ENCODE measurements at places on chromosomes 13 and 19.

DNA sequence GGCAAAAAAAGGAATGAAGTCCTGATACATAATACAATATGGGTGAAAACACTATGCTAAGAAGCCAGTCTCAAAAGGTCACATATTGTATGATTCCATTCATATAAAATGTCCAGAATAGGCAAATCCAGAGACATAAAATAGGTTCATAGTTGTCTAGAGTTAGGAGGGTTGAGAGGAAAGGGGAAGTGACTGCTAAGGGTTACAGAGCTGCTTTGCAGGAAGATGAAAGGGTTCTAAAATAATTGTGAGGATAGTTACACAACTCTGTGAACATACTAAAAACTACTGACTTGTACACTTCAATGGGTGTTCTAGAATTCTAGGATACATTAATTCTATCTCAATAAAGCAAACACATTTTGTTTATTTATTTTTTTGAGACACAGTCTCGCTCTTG lies 25.7 kb downstream of the CAB39L start:
- DNase-seq: no peak

DNA sequence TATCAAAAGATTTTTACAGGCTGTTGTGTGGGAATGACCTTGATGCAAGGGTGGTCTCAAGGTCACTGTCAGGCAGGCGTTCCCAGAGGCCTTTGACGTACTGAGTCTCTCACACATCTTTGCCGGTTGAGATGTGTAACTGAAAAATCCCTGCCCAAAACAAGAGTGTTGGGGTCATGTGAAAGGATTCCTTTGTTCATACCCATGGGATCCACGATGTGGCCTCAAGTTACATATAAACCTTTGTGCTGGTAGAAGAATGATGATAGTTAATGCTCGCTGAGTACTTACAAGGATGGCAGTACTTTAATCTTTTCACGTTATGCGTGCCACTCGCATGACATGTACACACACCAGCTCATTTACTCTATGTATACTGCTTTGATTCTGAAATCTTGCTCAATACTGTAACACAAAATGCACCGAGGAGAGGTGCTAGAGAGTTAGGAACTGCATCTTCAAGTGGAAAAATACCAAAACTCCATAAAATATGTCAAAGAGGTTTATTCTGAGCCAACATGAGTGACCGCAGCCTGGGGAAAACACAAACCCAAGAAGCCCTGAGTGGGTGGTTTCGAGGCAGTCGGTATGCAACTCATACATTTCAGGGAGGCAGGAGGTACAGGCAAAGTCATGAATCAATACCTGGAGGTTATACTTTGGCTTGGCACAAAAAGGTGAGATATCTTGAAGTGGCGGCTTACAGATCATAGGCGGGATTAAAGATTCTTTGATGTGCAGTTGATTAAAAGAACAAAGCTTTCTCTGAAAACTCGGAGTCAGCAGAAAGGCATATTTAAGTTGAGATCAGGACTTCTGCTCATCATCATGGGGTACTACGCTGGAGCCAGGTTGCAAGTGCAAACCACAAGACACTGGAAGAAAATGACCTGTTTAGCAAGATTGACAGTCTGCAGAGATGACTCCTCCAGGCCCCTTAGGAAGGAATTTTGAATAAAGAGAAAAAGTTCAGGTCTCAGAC lies 87.4 kb upstream of the ARHGEF7 start:
- no peak for DNase-seq

DNA sequence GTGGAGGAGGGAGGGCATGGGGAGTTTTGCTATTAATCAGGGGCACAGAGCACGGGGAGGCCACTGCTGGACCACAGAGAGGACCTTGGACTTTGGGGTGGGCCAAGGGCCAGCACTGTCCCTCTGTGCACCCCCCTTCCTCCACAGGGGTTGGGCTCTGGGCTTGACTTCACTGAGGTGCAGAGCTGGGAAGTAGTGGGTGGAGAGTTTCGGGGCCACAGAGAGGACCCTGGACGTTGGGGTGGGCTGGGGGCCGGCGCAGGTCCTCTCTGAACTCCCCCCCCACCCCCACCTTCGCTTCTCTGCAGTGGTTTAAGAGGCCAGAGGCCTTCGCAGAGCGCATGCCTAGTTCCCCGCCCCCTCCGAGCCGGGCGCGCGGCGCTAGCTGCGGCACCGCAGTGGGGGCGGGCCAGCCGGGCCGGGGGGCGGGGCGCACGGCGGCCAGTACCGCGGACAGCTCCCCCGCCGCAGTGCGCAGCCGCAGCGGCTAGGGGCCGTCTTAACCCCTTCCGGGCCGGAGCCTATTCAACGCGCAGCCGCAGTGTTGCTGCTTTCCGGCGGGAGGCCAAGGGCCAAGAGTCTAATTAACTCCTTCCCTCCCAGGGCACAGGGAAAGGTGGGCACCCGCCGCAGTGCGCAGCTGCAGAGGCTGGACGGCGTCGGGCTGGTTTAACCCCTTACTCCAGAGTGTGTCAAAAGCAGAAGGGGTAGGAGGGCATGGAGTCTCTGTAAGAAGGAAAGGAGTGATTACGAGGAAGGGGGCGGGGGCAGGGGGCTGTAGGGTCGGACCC lies 3.7 kb downstream of the KCNC3 start:
- DNase-seq: peak; percentile 45

- DNase-seq: no peak
Measured at GRCh38 chr19:7638802-7639465, 2.0 kb downstream of the STXBP2 start.

- no peak for DNase-seq
Measured at GRCh38 chr13:78977311-78977710, 318.4 kb upstream of the OBI1 start.

All from activated CD4-positive, alpha-beta T cell treated with anti-CD3 and anti-CD28 coated beads, Interleukin-2, amount 50 U/mL, for 4 hours (primary cell).